ENCODE measurements at places on chromosomes 5 and 9.

- peaks cover 2% of the 10 kb centered on the region for H3K4me1 ChIP-seq
- no peak overlapping the region for H3K4me3 ChIP-seq
- peaks cover 13% of the 10 kb centered on the region for H3K36me3 ChIP-seq
- H3K27ac ChIP-seq, result no peak overlapping the region
These were observed 17.1 kb downstream of the MTX3 start for GRCh38 chr5:79973996-79974395.

GRCh38 chr5:102796498-102796897, 41.4 kb downstream of the PAM start:
- no peaks in the 10 kb centered on the region for H3K27me3 ChIP-seq
- no peak for DNase-seq
- peaks cover 50% of the 10 kb centered on the region for H3K4me1 ChIP-seq
- no peak overlapping the region for H3K4me3 ChIP-seq

GRCh38 chr9:37678789-37679273, 28.1 kb downstream of the FRMPD1 start:
- peaks cover 33% of the 10 kb centered on the region for H3K27me3 ChIP-seq
- H3K36me3 ChIP-seq, result no peaks in the 10 kb centered on the region
- DNase-seq, result no peak
- no peak overlapping the region for H3K4me3 ChIP-seq

- no peak overlapping the region for H3K4me3 ChIP-seq
- H3K27ac ChIP-seq, result no peak overlapping the region
These were observed 195.7 kb downstream of the ZNF608 start for GRCh38 chr5:124550731-124551130.

DNA sequence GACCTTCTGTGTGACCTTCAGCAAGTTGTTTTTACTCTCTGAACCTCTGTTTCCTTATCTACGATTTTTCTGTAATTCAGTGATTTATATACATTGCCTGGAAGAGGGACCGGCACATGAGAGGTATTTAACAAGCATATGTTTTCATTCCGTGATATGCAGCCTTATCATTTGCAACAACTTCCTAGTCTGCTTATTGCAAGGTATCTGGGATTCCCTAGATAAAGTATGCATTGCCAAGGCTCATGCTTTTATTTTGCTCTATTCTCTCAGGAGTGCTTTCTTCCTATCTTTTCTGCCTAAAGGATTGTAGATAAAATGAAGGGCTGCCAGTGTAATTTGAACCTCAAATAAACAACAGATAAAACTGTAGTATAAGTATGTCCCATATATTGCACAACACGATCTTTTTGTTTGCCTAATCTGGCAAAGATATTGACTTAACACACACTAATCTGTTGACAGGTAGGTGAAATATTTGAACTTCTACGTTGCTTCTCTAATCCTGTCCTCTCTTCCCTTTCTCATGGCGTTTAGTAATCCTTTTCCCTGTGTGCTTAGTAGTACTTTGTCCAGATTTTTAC, 377.2 kb upstream of the TNC start:
- peaks cover 14% of the 10 kb centered on the region for H3K27me3 ChIP-seq
- H3K36me3 ChIP-seq, result no peaks in the 10 kb centered on the region
- no peak overlapping the region for H3K27ac ChIP-seq
- no peaks in the 10 kb centered on the region for H3K4me1 ChIP-seq
- DNase-seq, result no peak

- H3K4me3 ChIP-seq, result no peak overlapping the region
- H3K27me3 ChIP-seq, result no peaks in the 10 kb centered on the region
- no peak for DNase-seq
- no peaks in the 10 kb centered on the region for H3K4me1 ChIP-seq
These were observed 375.0 kb downstream of the IRX2 start for GRCh38 chr5:2376486-2376885.

- H3K4me1 ChIP-seq, result no peaks in the 10 kb centered on the region
- H3K27ac ChIP-seq, result no peak overlapping the region
- DNase-seq, result no peak
- H3K27me3 ChIP-seq, result no peaks in the 10 kb centered on the region
These were observed 408.3 kb upstream of the RGMB start for GRCh38 chr5:98365126-98365525.

GRCh38 chr5:115461506-115462290, 82.9 kb downstream of the FEM1C start:
- DNase-seq, result peak; percentile 48
- H3K27me3 ChIP-seq, result peaks cover 52% of the 10 kb centered on the region
- H3K4me1 ChIP-seq, result peaks cover 17% of the 10 kb centered on the region

DNA sequence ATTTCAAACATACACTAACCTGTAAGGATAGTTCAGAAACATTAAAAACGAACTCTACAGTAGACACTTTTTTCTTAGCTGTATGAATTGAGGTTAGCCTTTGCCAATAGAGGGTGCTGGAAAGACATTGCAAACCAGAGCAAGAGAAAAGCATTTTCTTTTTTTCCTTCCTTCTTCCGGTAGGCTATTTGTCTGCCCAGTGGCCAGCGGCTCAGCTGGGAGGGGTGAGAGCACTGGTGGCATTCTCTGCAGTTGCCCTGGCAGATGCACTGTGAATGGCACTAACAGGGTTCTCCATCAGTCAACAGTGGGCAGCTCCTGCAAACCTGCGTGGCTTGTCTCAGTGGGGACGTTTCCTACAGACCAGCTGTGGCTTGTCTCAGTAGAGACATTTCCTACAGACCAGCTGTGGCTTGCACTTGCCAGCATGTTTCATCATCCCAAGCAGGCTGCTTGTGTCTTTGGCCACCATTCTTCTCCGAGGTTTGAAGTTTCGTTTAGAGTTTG, 984.5 kb upstream of the CDH18 start:
- DNase-seq, result no peak
- H3K4me1 ChIP-seq, result no peaks in the 10 kb centered on the region
- no peaks in the 10 kb centered on the region for H3K27me3 ChIP-seq
- no peak overlapping the region for H3K27ac ChIP-seq
- H3K4me3 ChIP-seq, result no peak overlapping the region
- no peaks in the 10 kb centered on the region for H3K36me3 ChIP-seq

- no peaks in the 10 kb centered on the region for H3K36me3 ChIP-seq
- peaks cover 4% of the 10 kb centered on the region for H3K4me1 ChIP-seq
- no peak overlapping the region for H3K27ac ChIP-seq
- H3K27me3 ChIP-seq, result peaks cover 46% of the 10 kb centered on the region
- DNase-seq, result no peak
These were observed 3.7 kb upstream of the ROR2 start for GRCh38 chr9:91953718-91954117.

GRCh38 chr9:109506097-109506712, 8.1 kb upstream of the PTPN3 start:
- no peaks in the 10 kb centered on the region for H3K4me1 ChIP-seq
- no peaks in the 10 kb centered on the region for H3K36me3 ChIP-seq
- DNase-seq, result no peak
- no peak overlapping the region for H3K27ac ChIP-seq
- H3K27me3 ChIP-seq, result peaks cover 37% of the 10 kb centered on the region

GRCh38 chr9:445033-445432, 230.4 kb downstream of the DOCK8 start:
- no peak for DNase-seq
- H3K36me3 ChIP-seq, result peaks cover 53% of the 10 kb centered on the region
- H3K27ac ChIP-seq, result peak overlapping the region; percentile 18
- H3K4me1 ChIP-seq, result peaks cover 15% of the 10 kb centered on the region
- H3K4me3 ChIP-seq, result no peak overlapping the region
- H3K27me3 ChIP-seq, result no peaks in the 10 kb centered on the region

DNA sequence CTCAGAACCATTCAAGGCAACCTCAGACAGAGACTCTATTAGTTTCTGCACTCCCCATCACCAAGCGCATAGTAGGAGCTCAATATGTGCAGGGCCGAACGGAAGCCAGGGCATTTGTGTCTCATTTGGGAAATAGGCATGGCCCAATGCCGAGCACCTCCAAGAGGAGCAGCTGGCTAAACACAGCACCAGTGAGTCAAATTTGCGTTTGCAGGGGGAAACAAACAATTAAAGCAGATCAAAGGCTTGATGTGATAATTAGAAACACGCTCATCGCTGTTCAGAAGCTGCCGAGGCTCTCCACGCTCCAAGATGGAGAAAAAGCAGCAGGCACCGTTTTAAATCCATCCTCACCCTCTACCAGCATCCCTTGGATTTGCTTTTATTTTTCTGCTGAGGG, 225.3 kb downstream of the AGTPBP1 start:
- H3K4me3 ChIP-seq, result no peak overlapping the region
- H3K4me1 ChIP-seq, result no peaks in the 10 kb centered on the region
- peaks cover 19% of the 10 kb centered on the region for H3K27me3 ChIP-seq
- no peaks in the 10 kb centered on the region for H3K36me3 ChIP-seq
- H3K27ac ChIP-seq, result no peak overlapping the region

GRCh38 chr5:138305797-138306196, 25.8 kb downstream of the CDC25C start:
- H3K27me3 ChIP-seq, result no peaks in the 10 kb centered on the region
- H3K36me3 ChIP-seq, result no peaks in the 10 kb centered on the region
- no peak overlapping the region for H3K4me3 ChIP-seq

- H3K36me3 ChIP-seq, result no peaks in the 10 kb centered on the region
- H3K4me3 ChIP-seq, result no peak overlapping the region
- H3K27me3 ChIP-seq, result no peaks in the 10 kb centered on the region
- peaks cover 19% of the 10 kb centered on the region for H3K4me1 ChIP-seq
These were observed 19.5 kb downstream of the SPAAR start for GRCh38 chr9:35928591-35929452.

DNA sequence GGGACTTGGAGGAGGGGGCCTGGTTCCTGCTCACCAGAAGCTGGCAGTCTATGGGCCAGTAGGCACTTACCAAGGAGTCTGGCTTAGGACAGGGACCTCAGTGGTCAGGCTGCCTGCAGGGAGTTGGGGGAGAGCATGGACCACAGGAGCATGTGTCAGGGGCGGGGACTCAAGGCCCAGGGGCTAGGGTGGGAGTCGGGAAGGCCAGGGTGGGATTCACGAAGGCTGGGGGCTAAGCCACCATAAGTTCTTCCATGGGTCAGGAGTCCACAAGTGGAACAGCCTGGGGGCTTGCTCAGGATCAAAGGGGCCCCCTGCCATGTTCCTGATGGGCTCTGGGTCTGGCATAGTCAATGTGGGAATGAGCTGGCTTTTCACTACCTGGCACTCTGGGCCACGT, 11.5 kb upstream of the SLC25A48 start:
- no peaks in the 10 kb centered on the region for H3K4me1 ChIP-seq
- no peak overlapping the region for H3K4me3 ChIP-seq
- no peaks in the 10 kb centered on the region for H3K36me3 ChIP-seq
- no peak for DNase-seq

DNA sequence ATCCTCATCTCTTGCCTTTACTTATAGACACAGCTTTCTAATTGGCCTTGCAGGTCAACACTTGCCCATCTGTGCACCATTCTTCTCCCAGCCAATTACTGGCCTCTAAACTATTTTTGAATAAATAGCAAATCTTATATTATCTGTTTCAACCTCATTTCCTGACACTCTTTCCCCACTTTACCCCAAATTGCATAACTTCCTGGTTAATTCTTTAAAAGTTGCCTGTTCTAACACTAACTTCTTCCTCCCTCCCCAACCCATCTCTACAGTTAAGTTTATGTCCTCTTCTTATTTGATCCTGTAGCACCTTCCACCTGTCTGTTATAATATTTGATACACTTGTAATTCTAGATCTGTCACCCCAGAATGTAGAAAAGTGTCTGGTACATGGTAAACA, 372.1 kb downstream of the PDE4D start:
- no peak overlapping the region for H3K4me3 ChIP-seq
- H3K27me3 ChIP-seq, result no peaks in the 10 kb centered on the region
- H3K36me3 ChIP-seq, result no peaks in the 10 kb centered on the region
- no peak for DNase-seq
- H3K27ac ChIP-seq, result no peak overlapping the region

- H3K4me3 ChIP-seq, result peak overlapping the region; percentile 43
- H3K27me3 ChIP-seq, result peaks cover 83% of the 10 kb centered on the region
- H3K27ac ChIP-seq, result no peak overlapping the region
- DNase-seq, result no peak
- H3K36me3 ChIP-seq, result no peaks in the 10 kb centered on the region
- H3K4me1 ChIP-seq, result peaks cover 12% of the 10 kb centered on the region
These were observed 7.1 kb downstream of the POU4F3 start for GRCh38 chr5:146345578-146346366.

DNA sequence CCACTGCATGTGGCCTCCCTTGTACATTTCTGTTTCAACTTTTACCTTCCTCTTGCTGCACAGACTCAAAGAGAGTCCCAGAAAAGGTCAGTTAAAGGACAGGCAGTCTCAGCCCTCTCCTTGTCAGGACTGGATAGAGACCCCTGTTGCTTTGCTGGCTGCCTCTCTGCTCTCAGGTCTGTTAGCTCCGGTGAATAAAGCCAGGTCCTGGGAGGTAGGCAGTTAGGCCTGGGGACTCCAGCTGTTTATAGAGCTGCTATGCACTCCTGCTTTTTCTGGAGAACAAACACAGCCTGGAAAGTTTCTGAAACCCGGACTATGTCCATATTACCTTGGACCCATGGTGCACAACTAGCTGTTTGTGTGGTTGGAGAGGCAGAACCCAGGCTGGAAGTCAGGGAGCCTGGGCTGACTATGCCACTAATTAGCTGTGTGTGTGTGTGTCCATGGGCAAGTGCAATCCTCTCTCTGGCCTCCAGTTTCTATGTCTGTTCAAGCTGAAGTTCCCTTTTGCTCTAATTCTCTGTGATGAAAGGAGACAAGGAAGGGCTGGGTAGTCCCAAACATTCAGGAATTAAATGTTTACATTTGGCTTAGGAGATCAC, 42.9 kb downstream of the GLRA1 start:
- no peaks in the 10 kb centered on the region for H3K4me1 ChIP-seq
- H3K27me3 ChIP-seq, result no peaks in the 10 kb centered on the region
- H3K36me3 ChIP-seq, result peaks cover 7% of the 10 kb centered on the region
- H3K27ac ChIP-seq, result no peak overlapping the region
- DNase-seq, result no peak

DNA sequence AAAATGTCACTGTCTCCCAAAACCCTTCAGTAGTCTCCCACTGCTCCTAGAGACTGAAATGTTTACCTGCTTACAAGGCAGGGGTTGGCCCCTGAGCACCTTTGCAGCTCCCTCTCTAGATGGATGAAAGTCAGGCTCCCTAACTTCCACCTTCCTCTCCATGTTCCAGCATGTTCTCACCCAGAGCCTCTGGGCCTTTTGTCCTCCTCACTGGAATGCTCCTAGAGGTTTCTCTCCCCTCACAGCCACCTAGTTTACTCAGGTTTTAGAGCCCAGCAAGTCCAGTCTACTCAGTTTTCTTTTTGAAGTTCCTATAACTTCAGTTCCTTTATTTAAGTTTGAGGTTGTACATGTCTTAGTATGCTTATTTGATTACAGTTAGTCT, 815 bp upstream of the URM1 start:
- peaks cover 9% of the 10 kb centered on the region for H3K36me3 ChIP-seq
- peaks cover 22% of the 10 kb centered on the region for H3K4me1 ChIP-seq
- H3K27me3 ChIP-seq, result no peaks in the 10 kb centered on the region
- H3K4me3 ChIP-seq, result peak overlapping the region; percentile 92
- DNase-seq, result no peak
